Naive thymus-derived CD8-positive, alpha-beta T cell (primary cell): ENCODE measurements at places on chromosomes 3 and 15.

DNA sequence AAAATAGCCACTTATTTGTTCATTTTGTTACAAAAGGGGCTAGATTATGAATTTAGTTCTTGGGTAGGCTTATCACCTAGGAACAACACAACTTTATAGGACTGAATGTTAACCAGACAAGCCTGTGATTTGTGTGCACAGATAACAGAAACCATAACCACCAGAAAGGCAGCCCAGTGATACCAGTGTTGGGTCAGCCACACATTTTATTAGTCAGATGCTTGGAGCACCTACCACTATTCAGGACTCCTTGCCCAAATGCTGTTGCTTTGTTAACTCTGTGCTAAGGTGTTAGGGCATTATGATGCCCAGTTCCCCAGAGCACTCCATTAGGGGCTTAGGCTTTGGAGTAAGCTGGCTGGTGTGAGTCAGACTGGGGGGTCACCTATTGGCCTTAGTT, 22.5 kb downstream of the PLCL2 start:
- no peak overlapping the region for H3K27ac ChIP-seq
- peaks cover 2% of the 10 kb centered on the region for H3K36me3 ChIP-seq
- DNase-seq: no peak

GRCh38 chr15:74040109-74040850, 42.1 kb downstream of the GOLGA6A start:
- peak overlapping the region; percentile 48 for H3K27ac ChIP-seq
- no peak overlapping the region for H3K4me3 ChIP-seq
- DNase-seq: no peak
- no peaks in the 10 kb centered on the region for H3K27me3 ChIP-seq

DNA sequence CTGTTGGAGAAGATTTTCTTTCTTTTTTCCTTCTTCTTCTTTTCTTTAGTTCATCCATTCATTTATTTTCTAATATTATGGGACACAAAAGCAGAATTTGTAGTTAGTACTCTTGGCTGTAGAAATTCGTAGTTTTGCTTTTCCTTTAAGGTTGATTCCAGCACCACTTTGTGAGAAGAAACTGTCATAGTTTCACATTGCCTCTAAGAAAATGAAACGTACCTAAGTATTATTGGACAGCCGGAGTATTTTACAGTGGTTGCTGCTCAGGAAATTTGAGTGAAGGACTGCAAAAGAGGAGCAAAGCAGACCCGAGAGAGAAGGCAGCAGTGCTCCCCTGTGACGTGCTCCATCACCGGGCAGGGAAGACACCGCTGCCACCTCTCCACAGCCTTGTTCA, 48.1 kb downstream of the PLCL2 start:
- no peaks in the 10 kb centered on the region for H3K36me3 ChIP-seq
- H3K27ac ChIP-seq: peak overlapping the region; percentile 72
- no peak for DNase-seq
- H3K27me3 ChIP-seq: no peaks in the 10 kb centered on the region

GRCh38 chr3:52530918-52531826, 2.5 kb downstream of the NT5DC2 start:
- no peak overlapping the region for H3K4me3 ChIP-seq
- no peaks in the 10 kb centered on the region for H3K36me3 ChIP-seq
- H3K4me1 ChIP-seq: peaks cover 14% of the 10 kb centered on the region
- DNase-seq: no peak
- H3K27me3 ChIP-seq: no peaks in the 10 kb centered on the region

GRCh38 chr3:12832350-12833221, 8.8 kb downstream of the RPL32 start:
- H3K27me3 ChIP-seq: no peaks in the 10 kb centered on the region
- H3K36me3 ChIP-seq: peaks cover 4% of the 10 kb centered on the region
- H3K4me1 ChIP-seq: peaks cover 8% of the 10 kb centered on the region
- no peak overlapping the region for H3K4me3 ChIP-seq
- DNase-seq: no peak
- peak overlapping the region; percentile 37 for H3K27ac ChIP-seq

- H3K36me3 ChIP-seq: no peaks in the 10 kb centered on the region
- H3K27ac ChIP-seq: peak overlapping the region; percentile 84
- H3K4me3 ChIP-seq: peak overlapping the region; percentile 60
- peaks cover 38% of the 10 kb centered on the region for H3K4me1 ChIP-seq
- DNase-seq: no peak
Measured at GRCh38 chr15:64507845-64508244, 47.5 kb downstream of the ZNF609 start.

- no peak for DNase-seq
- H3K4me1 ChIP-seq: peaks cover 97% of the 10 kb centered on the region
- peak overlapping the region; percentile 32 for H3K4me3 ChIP-seq
- peak overlapping the region; percentile 56 for H3K27ac ChIP-seq
Measured at GRCh38 chr15:63198371-63199250, 9.2 kb downstream of the RAB8B start.
